Thyroid gland (tissue), 4 donors: ENCODE measurements at places on chromosomes 4 and X. TPM values are rescaled to one million over a fixed set of nuclear protein-coding genes. Genes with fewer than 3 reads are reported as not detected.

XPNPEP2 gene
- 0.88 TPM for total RNA-seq

XAGE2 gene
- total RNA-seq, result not detected

GRPR gene
- not detected for total RNA-seq

ANOS1 gene
- 24.8 TPM for total RNA-seq

GRCh38 chr4:17958181-17958580 is 63.4 kb downstream of the LCORL start:
- H3K27me3 ChIP-seq, result no peaks in the 10 kb centered on the region
- no peak for DNase-seq
- H3K27ac ChIP-seq, result no peak overlapping the region
- peaks cover 3% of the 10 kb centered on the region for H3K36me3 ChIP-seq
- H3K4me1 ChIP-seq, result no peaks in the 10 kb centered on the region

- no peaks in the 10 kb centered on the region for H3K27me3 ChIP-seq
- H3K27ac ChIP-seq, result no peak overlapping the region
- no peak for DNase-seq
- H3K36me3 ChIP-seq, result no peaks in the 10 kb centered on the region
Observed at GRCh38 chr4:1771555-1772305, 21.4 kb upstream of the FGFR3 start.

DNA sequence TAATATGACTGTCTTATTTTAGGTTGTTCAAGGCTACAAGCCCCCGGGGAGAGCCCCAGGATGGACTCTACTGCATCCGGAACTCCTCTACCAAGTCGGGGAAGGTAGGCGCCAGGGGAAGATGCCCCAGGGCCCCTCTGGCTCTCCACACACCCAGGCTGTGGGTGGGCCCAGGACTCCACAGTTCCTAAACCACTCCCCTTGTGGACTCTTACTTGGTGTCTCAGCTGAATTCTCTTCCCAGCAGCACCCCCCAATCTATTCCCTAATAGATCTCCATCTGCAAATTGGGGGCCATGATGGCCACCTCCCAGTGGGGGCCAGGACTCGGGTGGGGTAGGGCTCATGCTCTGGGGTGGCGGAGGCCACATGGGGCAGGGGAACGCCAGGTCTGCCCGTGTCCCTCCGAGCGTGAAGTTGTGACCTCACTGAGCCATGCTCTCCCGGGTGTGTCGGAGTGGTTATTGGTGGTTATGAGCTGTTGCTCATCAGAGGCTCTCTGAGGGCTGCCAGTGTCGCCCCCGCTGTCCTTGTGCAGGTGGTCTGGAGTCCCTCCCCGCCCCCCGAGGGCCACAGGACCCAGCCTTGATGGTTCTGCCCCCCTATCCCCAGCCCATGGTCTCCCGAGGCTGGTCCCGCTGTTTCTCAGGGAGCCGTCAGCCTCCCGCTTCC is 11.2 kb upstream of the ADD1 start:
- H3K4me1 ChIP-seq, result no peaks in the 10 kb centered on the region
- H3K4me3 ChIP-seq, result no peak overlapping the region
- peak; percentile 1 for DNase-seq
- no peaks in the 10 kb centered on the region for H3K27me3 ChIP-seq
- peaks cover 6% of the 10 kb centered on the region for H3K36me3 ChIP-seq

DNA sequence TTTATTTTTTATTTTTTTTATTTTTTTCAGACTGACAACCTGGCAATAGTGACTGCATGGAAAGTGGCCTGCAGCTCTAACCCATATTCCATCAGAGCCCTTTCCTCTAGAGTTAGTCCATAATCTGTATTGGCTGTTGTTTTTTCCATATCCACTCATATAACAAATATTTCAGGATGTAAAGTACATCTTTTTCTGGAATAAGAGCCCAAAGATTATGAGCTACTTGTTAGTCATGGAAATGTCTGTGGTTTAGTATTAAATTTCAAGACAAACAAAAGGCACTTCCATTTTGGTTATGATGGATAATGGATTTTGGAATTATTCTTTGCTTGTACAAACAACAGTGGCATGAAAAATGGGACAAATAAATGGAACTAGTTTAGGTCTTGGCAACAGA is 296.0 kb upstream of the HS3ST1 start:
- H3K27ac ChIP-seq, result no peak overlapping the region
- no peak for DNase-seq
- H3K36me3 ChIP-seq, result no peaks in the 10 kb centered on the region
- H3K4me1 ChIP-seq, result no peaks in the 10 kb centered on the region

DNA sequence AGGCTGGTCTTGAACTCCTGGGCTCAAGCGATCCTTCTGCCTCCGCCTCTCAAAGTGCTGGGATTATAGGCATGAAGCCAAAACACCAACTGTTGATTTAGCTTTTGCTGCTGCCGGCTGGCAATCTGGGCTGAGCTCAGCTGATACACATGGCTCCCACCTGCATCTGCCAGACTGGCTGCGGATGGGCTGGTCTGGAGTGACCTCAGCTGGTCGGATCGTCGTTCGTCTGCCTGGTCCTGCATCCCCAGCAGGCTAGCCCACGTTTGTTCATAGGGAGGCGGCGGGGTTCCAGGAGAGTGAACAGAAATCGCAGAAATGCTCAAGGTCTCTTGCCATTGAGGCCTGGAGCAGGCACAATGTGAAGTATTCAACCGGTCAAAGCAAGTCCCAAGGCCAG is 74.4 kb upstream of the DDX3X start:
- H3K36me3 ChIP-seq, result no peaks in the 10 kb centered on the region
- no peaks in the 10 kb centered on the region for H3K4me1 ChIP-seq
- peak; percentile 73 for DNase-seq
- no peaks in the 10 kb centered on the region for H3K27me3 ChIP-seq

DNA sequence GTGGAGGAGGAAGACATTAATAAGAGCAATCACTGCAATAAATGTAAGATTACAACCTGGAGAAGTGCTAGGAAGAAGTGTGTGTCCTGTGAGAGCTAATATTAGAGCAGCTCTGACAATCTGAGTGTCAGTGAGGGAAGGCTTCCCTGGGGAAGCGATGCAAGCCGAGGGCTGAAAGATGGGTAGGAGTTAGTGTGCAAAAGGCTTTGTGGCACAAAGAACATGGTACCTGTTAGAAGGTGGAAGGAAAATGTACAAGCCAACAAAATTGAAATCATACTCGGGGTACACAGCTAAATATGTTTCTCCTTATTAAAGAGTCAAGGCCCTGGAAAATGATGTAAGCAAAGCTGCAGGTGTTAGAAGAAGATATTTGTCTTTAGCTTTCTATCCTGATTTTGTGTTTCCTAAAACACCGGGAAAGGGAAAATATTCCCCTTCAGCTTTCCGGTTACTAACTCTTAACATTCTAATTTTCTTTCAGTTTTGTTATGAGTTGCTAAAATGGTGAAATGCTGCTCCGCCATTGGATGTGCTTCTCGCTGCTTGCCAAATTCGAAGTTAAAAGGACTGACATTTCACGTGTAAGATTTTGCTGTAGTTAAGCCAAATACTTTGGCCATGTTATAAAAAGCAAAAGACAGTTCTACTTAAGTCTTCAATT is 808 bp downstream of the THAP6 start:
- peaks cover 2% of the 10 kb centered on the region for H3K36me3 ChIP-seq
- H3K4me1 ChIP-seq, result peaks cover 33% of the 10 kb centered on the region
- peak overlapping the region; percentile 97 for H3K27ac ChIP-seq
- peak overlapping the region; percentile 27 for H3K4me3 ChIP-seq
- no peak for DNase-seq

- no peak overlapping the region for H3K4me3 ChIP-seq
- no peak for DNase-seq
- H3K36me3 ChIP-seq, result no peaks in the 10 kb centered on the region
- no peaks in the 10 kb centered on the region for H3K27me3 ChIP-seq
- peaks cover 19% of the 10 kb centered on the region for H3K4me1 ChIP-seq
Observed at GRCh38 chrX:118530219-118530911, 34.8 kb downstream of the DOCK11 start.

GRCh38 chrX:72368796-72369195 is 63.1 kb upstream of the CITED1 start:
- no peak overlapping the region for H3K27ac ChIP-seq
- no peak overlapping the region for H3K4me3 ChIP-seq
- H3K4me1 ChIP-seq, result no peaks in the 10 kb centered on the region
- no peaks in the 10 kb centered on the region for H3K27me3 ChIP-seq

- no peaks in the 10 kb centered on the region for H3K4me1 ChIP-seq
- no peak overlapping the region for H3K27ac ChIP-seq
- no peaks in the 10 kb centered on the region for H3K36me3 ChIP-seq
- DNase-seq, result no peak
- no peaks in the 10 kb centered on the region for H3K27me3 ChIP-seq
Observed at GRCh38 chr4:30948653-30949052, 228.5 kb downstream of the PCDH7 start.
